Hypothalamus (tissue), 51 donors: ENCODE measurements at places on chromosomes 6 and 20.

- no peak for DNase-seq
Observed at GRCh38 chr6:10968776-10969175, 75.3 kb downstream of the ELOVL2 start.

- no peak for DNase-seq
Observed at GRCh38 chr20:44142413-44142812, 44.6 kb downstream of the JPH2 start.

DNA sequence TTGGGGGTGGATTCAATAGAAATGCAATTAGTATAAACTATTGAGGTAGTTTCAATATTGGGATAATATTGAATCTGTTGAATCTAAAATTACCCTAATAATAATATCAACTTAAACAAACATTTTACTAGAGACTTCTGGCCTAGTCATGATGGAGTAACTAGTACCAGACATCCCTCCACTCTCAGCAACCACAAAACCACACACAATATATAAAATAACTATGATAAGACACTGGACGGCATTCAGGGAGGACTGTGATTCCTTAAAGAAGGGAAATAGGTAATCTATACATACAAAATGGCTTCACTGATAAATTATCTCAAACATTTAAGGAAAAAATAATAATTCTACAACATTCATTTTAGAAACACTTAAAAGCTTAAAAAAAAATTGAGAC lies 38.9 kb upstream of the TMEM14A start:
- no peak for DNase-seq

DNA sequence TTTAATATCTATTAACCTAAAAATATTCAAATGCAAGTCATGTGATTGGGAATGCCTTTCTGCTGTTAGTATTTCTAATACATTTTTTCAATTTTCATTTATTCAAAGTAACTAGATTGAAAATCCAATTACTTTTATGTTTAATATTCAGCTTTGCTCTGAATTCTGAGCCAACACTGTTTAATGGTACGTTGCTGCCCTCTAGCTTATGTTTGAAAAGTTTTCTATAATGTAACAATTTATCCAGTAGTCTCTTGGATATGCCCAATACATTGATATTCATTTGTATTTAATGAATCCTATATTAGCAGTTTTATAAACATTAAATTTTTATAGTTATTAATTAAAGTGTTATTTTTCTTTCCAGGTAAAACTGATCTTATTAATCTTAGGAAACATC lies 47.4 kb downstream of the LGSN start:
- no peak for DNase-seq

GRCh38 chr20:4441871-4442270 lies 279.8 kb upstream of the PRND start:
- DNase-seq: no peak

- DNase-seq: no peak
Observed at GRCh38 chr20:34999021-34999451, 43.4 kb downstream of the MYH7B start.

GRCh38 chr6:147467886-147468285 lies 40.6 kb upstream of the SAMD5 start:
- no peak for DNase-seq

- no peak for DNase-seq
Observed at GRCh38 chr6:150301846-150302519, 66.8 kb upstream of the IYD start.

- no peak for DNase-seq
Observed at GRCh38 chr6:96794980-96795379, 42.3 kb downstream of the GPR63 start.

GRCh38 chr6:124684621-124685020 lies 277.6 kb upstream of the RNF217 start:
- DNase-seq: no peak

GRCh38 chr20:57409672-57410397 lies 18.6 kb downstream of the RBM38 start:
- no peak for DNase-seq

DNA sequence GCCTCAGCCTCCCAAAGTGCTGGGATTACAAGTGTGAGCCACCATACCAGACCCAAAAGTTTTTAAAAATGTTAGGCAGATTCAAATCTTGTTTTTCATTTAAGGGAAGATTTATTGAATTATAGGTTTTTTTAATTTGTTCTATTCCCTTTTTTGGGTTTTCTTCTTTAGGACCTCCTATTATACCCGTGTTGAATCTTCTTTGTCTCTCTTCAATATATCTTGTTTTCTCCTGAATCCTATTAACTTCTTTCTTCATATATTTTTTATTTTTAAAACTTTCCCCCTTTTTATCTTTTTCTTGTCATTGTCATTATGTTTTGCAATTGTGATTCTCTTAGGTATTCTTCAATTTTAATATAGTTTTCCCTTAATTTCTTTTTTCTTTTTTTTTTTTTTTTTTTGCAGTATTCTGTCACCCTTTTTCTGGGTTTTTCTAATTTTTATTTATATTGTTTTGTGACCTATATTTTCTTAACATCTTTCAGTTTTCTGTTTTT lies 45.9 kb upstream of the NOP56 start:
- no peak for DNase-seq

DNA sequence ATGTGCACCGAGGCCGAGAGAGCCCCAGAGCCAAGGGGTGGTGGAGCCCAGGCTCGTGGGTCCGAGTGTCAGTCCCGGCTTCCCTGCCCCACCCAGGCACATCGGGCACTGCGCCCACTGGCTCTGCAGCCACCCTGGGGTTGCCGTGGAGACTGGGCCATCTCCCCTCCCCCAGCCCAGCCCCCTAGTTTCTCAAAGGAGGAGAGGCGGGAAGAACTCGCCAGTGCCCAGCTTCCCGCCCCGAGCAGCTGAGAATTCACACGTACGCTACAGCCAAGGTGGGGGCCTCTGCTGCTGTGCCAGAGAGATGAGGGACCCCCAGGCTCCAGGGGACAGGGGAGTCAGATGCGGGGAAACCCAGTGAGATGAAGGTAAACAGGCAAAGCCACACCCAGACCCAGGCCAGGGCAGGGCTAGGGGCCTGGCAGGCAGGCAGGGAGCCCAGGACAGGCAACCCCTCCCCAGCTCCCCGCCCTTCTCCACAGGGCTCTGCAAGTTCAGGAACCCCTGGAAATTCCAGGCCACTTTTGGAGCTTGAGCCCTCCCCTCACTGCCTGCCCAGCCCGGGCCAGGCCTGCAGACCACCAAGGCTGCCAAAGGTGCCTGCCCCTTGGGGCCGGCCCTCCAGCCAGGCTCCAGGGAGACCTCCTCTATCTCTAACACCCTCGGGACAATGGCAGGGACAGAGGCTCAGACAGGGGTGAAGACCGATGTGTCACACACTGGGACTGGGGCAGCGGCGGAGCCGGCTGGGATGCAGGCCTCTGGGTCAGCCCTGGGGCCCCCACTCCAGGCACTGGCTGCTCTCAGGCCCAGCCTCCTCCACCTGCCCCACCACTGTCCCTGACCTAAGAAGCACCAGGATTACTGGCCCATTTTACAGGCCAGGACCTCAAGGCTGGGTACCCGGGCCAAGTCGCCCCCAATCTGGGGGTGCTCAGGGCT lies 6.0 kb downstream of the LAMA5 start:
- DNase-seq: no peak

DNA sequence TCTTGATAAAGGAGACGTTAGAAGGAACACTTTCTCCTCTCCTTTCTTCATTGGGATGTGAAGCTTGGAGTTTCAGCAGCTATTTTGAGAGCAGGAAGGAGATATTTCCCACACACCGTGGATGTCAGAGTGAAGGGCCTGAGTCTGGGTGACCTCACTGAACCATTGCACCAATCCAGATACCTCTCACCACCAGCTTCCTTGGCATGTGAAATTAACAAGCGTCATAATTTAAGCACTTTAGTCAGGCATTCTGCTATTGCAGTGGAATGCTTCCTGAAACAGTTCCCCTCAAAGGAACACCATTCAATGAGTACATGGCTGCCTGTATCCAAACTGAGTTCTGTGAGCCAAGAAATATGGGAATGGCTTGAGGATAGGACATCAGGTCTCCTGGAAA lies 83.7 kb downstream of the CHMP4B start:
- no peak for DNase-seq

DNA sequence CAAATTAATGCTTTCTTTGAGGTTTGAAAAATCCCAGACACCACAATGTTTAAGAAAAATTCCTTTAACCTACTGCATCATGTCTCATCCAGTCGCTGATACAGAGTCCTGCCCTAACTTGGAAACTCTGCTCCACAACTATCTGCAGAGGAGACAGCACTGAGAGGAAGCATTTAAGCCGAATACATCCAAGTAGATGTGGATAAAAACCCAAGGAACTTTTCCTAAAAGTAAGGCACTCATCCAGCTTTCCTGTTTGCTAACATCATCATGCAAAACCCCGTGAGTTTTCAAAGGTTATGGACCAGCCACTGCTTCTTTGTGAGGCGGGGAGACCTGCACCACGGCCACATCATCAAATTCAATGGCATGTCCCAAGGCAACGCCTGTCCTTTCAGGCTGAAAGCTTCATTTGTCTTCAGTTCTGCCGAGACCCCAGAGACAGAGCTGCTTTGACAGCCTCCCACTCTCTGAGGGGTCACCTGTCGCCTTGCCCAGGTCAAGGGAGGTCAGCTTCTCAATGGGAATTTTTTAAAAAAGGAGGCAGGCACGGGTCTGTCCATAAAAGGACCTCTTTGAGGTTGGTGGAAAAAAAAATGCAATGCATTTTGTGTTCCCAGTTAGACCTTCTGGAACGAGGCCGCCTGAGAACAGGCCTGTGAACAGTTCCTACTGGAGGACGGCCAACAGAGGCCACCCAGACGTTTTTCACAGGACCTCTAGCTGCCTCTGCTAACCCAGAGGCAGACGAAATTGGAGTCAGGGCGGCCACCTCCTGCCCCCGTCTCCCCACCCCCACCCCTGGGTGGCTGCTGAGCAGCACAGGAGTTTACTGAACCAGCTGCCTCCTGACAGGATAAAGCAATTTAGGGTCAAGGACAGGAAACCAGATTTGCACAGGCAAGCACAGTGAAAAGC lies 142.5 kb upstream of the HDDC2 start:
- peak; percentile 6 for DNase-seq

- no peak for DNase-seq
Observed at GRCh38 chr6:148790817-148791216, 44.0 kb downstream of the UST start.

DNA sequence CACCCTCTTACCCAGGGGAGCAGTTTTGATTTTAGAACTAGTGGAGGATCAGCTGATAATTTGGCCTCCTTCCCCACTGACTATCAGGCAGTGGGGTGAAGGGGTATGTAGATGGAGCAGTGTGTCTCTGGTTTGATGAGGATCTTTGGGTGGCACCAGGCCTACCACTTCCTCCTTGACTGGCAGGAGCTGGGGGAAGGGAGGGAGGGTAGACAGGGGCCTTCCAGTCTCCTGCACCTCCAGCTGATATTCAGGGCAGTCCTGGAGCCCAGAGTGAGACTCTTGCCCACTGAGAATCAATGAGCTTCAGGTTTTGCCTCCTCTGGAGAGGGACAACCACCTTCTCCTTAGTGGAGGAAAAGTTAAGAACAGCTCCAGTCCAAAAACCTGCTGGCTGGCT lies 3.2 kb downstream of the DEF6 start:
- DNase-seq: no peak

GRCh38 chr6:42156638-42157037 lies 14.2 kb upstream of the C6orf132 start:
- DNase-seq: no peak

- DNase-seq: no peak
Observed at GRCh38 chr6:41650120-41650519, 11.9 kb downstream of the MDFI start.

GRCh38 chr20:4957939-4958362 lies 43.4 kb downstream of the SLC23A2 start:
- no peak for DNase-seq

GRCh38 chr6:164563924-164564323 lies 745.5 kb downstream of the C6orf118 start:
- DNase-seq: no peak

GRCh38 chr6:110105296-110105695 lies 74.2 kb downstream of the WASF1 start:
- DNase-seq: no peak

DNA sequence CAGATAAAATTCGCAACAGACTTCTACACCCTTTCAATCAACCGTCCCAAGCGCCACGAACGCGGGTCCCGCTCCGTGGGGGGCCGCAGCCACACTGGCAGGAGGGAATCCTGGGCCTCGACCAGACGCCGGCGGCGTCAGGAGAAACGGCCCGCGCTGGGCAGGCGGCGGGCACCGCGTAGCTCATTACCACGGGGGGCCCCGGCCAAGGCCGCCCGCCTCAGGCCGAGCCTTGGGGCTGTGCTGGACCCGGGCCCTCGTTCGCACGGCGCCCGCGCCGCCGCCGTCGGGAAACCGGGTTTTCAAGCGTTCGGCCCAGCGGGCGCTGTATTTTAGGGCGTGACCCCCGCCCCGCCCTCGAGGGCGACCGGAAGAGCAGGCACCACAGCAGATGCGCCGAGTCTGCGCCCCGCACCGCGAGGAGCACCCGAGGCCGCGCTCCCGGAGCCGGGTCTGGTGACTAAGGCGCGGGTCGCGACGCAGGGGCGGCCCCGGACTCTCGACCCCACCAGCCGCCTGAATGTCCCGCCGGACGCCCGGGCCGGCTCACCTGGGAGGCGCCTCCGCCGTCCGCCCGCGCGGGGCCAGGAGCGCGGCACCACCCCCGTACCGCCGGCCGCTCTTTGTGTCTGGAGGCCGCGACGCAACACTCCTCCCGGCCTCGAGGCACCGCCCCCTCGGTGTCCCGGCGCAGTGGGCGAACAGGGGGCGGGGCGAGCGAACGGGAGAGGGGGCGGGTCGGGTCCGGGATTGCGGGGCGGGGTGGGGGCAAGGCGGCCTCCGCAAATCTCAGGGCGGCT lies at the start of gene NINL:
Gene NINL (minus strand): TSS at position 627 of the 800 bp plus-strand sequence. CDS start 58,944 bp downstream, outside the sequence.
- DNase-seq: no peak

- no peak for DNase-seq
Observed at GRCh38 chr20:958936-959815, 42.9 kb downstream of the RSPO4 start.

- DNase-seq: no peak
Observed at GRCh38 chr6:157777344-157777743, 45.7 kb upstream of the SNX9 start.

GRCh38 chr6:126112171-126112632 lies 125.9 kb downstream of the TRMT11 start:
- no peak for DNase-seq

DNA sequence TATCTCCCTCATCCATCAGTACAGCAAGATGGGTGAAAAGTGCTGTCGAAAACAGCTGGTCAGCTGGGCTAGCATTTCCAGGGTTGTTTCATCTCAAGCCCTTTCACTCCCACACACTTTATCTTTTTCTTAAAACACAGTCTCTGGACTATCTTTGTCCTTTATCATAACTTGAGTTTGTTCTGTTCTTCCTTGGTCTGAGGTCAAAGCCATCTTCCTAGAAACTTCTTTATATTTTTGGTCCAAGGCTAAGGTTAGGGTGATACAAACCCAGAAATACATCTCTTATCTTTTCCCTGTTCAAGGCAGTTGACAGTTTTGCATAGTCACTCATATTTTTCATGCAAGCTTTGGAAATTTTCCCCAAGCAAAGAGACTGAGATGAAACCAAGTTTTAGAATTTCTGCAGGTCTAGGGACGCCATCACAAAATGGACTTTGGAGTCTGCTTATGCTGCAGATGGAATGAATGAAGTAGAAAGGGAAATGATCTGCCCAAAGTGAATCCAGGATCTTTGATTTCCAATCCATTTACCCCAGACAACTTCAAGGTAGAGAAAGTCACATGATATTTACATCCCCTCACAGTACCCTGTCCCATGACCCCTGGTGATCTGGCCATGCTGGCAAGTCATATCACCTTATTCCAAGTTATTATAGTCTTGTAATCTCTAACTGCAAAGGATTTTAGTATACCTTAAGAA lies 297.0 kb downstream of the ZNF217 start:
- DNase-seq: no peak
